ENCODE measurements at places on chromosomes 1 and 21.

- DNase-seq, result no peak
Measured at GRCh38 chr1:188022661-188023060, 1193.9 kb downstream of the PLA2G4A start.

GRCh38 chr1:94903280-94904009 is 23.5 kb downstream of the CNN3 start:
- no peak for DNase-seq

- no peak for DNase-seq
Measured at GRCh38 chr1:53945183-53945432, 391 bp downstream of the IFT25 start.

- DNase-seq, result no peak
Measured at GRCh38 chr1:26263212-26263611, 16.7 kb upstream of the SH3BGRL3 start.

GRCh38 chr21:46129846-46130651 is 25.3 kb downstream of the FTCD start:
- no peak for DNase-seq

DNA sequence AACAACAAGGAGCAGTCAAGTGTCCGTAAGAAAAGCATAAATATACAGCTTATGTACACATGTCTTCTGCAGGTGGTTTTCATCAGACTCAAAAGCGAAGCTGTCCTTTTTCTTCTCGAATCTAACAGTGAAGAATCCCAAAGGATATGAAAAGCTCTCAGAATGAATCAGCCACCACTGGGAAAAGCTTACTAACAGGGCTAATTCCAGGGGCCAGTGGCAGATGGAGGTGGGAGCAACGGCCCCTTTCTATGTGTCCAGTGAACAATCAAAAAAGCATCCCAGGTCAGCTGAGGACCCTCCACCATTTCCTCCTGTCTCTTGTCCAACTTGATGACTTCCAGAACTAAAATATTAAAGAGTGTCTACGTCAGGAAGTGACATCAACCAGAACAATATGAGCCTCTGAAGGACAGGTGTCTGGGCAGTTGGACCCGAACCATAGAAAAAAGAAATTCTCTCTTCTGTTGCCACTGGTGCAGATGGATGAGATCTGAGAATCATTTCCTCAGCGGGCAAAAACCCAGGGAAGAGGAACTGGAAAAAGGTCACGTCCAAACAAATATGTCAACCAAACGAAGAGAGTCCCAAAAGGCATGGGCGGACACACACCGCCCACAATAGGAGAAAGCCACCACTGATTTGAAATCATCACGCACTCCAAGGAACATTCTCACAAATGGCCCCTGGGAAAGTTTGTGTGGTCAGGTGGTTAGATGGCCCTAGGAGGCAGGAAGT is 70.4 kb upstream of the TIAM1 start:
- DNase-seq, result no peak

GRCh38 chr1:157114183-157115121 is 14.8 kb upstream of the ETV3L start:
- DNase-seq, result no peak

DNA sequence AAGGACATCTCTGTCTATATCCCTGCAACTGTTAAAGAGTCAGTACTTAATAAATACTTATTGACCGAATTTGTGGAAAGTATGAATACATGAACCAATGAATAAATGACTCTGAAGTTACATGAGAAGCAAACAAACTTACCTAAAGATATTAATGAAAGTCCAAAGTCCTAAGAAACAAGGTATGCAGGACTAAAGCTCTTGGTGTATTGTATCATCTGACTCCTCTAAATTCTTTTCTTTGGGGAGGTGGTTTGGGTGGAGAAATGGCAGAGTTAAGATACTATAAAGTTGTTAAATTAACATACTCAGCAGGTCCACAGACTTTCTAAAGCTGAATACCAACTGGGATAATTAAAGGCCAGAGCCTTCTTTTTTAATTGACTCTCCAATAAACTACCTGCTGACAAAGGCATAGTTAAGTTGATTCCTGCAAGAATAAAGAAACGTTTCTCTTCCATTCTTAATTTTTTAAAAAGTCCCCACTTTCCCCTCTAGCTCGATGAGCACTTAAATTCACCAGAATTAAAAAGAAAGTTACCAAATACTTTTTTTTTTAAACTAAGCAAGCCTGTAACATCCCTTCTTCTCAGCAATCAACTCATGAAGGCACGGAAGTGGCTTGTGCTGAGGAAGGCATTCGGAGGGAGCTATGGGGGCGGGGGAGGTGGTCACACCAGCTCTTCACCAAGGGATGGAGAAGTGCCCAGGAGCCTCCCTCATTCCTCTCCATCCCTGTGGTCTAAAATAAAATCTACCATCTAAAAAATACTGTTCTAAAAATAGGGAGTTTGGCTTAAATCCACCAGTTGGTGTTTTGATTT is 61.1 kb downstream of the GADD45A start:
- DNase-seq, result no peak

DNA sequence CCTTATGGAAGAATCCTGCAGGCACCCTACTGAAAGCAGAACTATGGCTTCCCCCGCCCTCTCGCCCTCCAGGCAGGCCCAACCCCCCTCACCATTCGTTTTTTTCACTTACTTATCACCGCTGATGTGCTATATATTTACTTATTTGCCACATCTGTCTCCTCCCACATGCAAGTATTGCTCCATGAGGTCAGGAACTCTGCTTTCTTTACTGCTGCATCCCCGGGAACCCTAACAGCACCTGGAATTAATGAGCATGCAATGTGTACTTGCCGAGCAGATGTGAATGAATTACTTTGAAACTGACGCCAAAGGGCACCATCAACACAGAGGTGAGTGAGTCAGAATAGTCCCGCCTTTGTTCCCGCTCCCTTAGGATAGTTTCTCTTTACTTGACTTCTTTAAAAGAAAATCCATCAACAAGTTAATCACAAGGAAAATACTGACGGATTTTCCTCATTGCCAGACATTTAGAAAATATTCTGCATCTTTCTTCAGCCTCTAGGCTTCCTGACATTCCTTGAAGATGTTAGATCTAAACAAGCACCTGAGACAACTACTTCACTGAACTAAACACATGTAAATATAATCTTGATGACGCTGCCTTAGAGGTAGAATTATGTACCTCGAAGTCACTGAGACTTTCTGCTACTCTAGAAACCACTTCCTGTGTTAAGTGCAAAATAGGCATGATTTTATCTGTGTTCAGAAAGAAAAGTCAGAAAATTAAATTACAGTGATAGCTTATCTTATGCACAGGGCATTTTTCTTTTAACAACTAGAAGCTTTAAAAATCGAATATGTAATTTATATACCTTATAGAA is 17.5 kb upstream of the RAB4A start:
- no peak for DNase-seq

DNA sequence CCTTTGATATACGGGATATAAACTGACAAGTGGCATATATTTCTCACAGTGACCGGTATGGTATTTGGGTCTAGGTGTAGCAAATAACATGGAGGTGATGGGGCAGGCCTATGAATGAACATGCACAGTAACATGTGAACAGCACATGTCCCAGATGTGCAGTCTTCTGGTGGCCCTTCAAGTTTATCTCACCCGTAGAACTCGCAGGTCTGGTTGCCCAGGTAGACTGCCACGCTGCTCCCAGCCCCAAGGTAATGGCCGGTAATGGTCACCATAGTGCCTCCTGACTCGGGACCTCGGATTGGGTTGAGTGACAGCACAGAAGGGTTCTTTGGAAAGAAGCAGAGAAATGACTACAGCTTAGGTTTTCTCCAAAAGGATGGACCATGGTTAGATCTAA is 141.2 kb upstream of the CD34 start:
- no peak for DNase-seq

DNA sequence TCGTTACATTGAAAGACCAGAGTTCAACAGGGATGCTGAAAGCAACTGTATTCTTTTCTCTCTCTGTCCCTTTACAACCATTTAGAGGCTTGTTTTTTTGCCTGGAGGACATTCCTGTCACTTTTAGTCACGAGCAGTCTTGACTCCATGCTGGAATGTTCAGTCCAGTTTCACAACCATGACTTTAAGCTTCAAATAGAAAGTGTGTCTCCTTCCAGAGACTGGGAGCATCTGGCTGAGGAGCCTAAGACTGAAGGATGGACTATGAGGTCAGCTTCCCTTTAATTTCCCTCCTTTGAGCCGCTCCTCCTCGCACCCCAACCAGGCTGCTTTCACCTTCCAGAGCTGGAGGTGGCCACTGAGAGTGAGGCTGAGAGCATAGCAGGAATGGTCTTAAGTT is 10.5 kb upstream of the RYR2 start:
- no peak for DNase-seq

DNA sequence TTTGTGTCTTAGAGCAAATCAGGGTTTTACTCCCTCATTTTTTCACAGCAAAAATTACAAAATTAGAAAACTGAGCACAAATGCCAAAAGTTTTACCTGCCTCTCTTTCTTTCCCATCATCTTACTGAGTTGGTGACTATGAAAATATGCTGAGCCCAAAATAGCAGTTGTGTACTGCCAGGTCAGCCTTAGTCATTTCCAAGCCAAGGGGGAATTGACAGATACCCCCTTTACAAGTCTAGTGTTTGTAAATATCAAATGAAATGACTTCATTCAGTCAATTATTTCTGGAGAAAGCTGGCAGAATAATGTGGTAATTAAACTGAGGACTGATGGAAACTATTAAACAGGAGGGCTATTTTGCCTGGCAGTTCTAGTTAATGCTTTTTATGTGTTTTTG is 11.4 kb upstream of the GORAB start:
- DNase-seq, result no peak

DNA sequence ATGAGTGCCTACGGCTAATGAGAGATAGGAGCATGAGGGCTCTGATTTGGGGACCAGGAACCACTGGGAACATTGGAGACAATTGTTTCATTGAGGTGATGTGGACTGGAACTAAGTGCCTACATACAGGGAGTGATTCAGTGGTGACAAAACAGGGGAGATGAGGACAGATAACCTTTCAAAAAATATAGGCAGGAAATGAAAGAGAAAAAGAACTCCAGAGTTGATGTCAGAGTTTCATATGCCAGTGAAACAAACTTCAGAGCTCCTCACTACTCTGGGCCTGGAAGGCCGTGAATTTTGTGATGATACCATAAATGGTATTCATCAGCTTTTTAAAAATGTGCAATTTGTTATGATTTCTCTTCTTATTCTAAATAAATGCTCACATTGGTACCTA is 39.3 kb downstream of the FASLG start:
- no peak for DNase-seq

DNA sequence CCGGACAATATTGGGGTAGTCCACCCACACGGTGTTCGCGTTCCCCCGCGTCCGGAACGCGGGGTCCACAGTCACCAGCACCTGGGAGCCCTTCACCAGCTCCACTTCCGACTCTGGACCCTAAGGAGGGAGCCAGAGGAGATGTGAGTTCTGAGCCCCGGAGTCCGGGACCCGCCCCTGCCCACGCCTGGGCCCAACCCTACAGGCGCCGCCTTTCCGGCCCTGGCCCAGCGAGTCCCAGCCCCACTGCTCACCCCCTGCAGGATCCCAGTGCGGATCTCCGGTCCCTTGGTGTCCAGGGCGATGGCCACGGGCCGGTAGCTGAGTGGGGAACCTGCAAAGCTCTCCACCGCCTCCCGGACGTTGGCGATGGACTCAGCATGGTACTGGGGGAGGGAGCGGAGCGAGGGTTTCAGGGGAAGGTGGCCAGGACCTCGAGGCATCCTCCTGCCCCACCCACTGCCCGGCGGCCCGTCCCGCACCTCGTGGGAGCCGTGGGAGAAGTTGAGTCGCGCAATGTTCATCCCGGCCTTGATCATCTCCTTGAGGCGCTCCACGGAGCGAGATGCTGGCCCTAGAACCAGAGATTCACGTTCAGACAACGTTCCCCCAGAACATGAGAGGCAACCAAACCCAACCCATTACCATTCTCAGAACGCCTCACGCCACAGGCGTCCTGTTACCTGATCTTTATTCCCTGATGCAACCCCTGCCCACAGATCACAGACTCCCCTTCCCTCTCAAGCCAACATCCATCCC is 5.9 kb downstream of the PKLR start:
- no peak for DNase-seq

- no peak for DNase-seq
Measured at GRCh38 chr1:235127732-235128455, 743 bp downstream of the TOMM20 start.

- DNase-seq, result no peak
Measured at GRCh38 chr21:45353200-45353599, 51.8 kb upstream of the COL18A1 start.

DNA sequence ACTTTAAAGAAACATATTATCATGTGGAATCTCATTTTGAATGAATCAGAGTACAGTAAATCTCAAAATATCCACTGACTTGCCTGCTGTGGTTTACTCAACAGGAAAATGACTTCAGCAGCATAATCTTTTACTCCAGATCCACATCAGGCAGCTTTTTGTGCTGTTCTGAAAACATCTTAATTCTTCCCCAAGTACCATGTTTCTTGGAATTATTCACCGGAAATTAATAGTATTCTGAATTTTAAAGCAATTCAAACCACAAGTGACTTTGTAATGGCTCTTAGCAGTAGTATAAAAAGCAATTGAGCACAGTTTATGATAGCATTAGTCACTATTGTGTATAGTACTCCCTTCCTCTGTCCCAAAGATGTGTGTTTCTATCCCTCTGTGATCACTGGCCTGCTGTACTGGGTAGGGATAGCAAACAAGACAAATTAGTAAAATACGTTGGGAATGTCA is 64.2 kb upstream of the ERRFI1 start:
- no peak for DNase-seq

DNA sequence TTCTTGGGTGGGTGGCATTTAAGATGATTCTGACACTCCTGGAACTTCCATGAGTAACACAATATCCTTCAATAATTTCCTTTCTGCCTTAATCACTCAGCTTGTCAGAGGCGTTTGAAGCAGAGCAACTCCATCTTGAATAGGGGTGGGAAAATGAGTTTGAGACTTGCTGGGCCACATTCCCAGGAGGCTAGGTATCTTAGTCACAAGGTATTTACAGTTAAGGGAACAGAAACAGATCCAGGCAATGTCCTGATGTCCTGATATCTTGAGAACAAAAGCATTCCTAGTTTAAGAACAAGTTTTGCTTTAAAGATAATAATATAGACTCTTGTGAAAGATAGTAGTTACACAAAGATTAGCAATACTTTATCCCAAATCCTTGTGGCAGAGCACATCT is 76.6 kb upstream of the KIAA0040 start:
- DNase-seq, result no peak

GRCh38 chr1:95506736-95507414 is 272.9 kb downstream of the RWDD3 start:
- DNase-seq, result no peak

- DNase-seq, result no peak
Measured at GRCh38 chr1:180515857-180516388, 13.5 kb upstream of the ACBD6 start.
